GM13976 (cell line): ENCODE measurements at places on chromosomes 2 and 18.

GRCh38 chr2:32291746-32292145, 14.0 kb downstream of the YIPF4 start:
- no peak for DNase-seq

- no peak for DNase-seq
Observed at GRCh38 chr2:238286551-238286950, 1.9 kb downstream of the PER2 start.

DNA sequence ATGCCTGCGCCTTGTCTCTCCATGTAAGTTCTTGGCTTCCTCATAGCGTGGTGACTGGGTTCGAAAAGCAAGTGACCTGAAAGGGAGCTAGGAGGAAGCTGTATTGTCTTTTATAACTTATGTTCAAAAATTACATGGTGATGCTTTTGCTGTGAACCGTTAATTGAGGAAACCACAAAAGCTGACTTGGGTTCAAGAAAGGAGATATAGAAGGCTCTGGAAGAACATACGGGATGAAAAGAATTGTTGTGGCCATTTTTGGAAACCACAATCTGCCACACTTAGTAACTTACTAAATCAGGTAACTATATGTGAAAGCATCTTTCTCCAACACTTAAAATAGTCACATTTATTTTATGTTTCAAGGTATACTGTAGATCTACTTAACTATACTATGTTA, 177.0 kb upstream of the RBMS1 start:
- no peak for DNase-seq

DNA sequence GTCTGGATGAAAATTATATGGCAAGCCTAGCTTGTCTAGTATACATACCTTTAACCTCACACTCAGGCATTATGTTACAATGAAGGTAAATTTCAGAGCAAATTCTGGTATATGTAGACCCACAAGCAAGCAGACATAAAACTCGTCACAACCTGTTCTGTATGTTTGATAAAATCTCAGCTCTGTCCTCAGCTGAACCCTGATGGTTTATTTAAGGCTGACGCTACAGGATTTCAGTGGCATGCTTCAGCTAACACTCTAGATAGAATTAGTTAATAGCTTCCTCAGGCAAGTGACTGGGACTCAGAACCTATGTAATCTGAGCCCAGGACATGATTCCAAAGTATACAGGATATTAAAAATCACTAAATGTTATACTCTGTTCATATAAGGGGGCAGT, 68.2 kb upstream of the MC2R start:
- no peak for DNase-seq

GRCh38 chr2:95240091-95240490, 32.8 kb downstream of the ZNF892 start:
- no peak for DNase-seq

- no peak for DNase-seq
Observed at GRCh38 chr2:232584238-232584637, 33.7 kb downstream of the EIF4E2 start.

GRCh38 chr2:133855526-133855925, 287.3 kb upstream of the NCKAP5 start:
- no peak for DNase-seq

GRCh38 chr2:55152475-55153412, 79.3 kb downstream of the CLHC1 start:
- DNase-seq: no peak

GRCh38 chr2:126850940-126851339, 47.8 kb upstream of the TEX51 start:
- DNase-seq: no peak

DNA sequence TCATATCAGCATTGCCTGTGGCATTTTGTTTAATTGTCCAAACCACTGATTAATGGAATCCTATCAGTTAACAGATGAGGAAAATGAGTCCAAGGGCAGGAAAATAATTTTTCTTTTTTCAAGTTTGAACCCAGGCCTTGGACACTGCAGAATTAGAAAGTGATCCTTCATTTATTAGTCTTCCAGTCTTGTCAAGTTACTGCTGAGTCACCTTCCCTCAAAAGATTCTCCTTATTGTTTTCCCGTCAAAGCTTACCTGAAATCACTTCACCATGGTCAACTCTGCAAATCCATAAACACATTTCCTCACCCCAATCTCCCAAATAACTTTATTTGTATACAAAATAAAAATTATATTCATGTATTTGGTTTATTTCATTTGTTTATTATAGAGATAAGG, 57.9 kb downstream of the WDR75 start:
- DNase-seq: no peak

- peak; percentile 69 for DNase-seq
Observed at GRCh38 chr2:25274868-25275574, 66.7 kb downstream of the DNMT3A start.

DNA sequence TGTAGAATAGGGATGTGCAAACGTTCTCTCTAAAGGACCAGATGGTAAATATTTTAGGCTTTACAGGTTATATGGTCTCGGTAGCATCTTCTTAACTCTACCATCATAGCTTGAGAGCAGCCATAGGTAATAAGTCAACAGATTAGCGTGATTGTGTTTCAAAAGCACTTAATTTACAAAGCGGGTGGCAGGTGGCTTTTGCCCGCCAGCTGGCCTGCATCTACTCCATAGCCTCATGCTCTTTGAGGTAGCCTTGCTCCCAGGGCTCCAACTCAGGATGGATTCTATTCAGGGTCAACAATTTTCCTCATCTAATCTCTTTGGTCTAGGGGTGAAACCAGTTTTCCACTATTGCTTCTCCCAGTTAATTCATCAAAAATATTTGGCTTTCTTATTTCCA, 5.0 kb upstream of the ATP9B start:
- no peak for DNase-seq

GRCh38 chr2:68172990-68173700, 15.5 kb downstream of the PNO1 start:
- DNase-seq: no peak

GRCh38 chr18:6222271-6222670, 192.4 kb downstream of the L3MBTL4 start:
- no peak for DNase-seq

GRCh38 chr2:21500401-21500945, 376.7 kb downstream of the TDRD15 start:
- DNase-seq: no peak

- no peak for DNase-seq
Observed at GRCh38 chr2:42905341-42906110, 113.1 kb upstream of the HAAO start.

DNA sequence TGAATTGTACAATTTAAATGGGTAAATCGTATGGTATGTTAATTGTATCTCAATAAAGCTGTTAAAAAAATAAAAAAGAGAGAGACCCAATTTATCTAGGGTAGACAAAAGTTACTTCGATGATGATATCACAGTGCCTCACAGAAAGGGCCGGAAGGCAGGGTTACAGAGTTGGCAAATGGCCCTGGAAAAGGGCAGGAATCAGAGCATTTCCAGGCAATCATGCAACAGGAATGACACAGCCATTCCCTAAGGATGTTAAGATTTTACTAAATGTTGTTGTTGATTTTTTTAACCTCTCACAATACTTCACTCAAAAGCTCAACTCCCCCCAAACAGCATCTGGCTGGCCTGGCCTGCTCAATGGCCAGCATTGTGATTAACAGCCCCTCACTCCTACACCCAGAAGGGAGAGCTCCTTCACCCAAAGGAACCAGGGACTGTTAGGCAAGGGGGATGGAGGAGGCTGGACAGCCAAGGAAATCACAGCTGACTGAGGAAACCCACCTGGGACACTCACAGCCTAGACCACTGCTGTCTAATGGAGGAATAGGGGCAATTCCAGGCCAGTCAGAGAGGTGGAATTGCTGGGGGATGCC, 7.7 kb upstream of the SP100 start:
- no peak for DNase-seq

DNA sequence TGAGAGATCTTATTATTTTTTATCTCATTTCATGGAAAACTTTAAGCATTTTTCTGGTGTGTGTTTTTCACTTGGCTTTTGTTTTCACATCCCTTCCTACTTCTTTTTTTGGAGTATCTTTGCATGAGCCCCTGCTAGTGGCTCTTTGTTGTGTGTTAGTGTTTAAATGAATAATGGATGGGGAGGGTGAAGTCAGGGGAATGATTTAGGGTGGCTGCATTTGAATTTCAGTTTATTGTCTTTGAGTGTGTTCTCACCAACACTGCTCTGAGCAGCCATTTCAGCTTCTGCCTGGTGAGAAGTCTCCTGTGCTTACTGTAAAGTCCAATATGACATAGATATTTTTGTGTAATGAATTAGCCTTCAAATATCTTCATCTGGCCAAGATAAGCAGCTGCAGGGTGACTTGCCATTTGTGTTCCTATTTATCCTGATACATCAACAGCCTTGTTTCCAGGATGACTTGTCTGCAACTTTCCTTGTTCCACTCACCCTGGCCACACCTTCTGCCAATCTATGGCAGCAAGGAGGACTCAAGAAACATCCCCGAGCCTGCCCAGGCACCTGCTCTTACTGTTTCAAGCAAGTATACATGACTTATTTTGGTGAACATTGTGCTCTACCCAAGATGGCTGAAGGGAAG, 182.6 kb downstream of the PDE11A start:
- DNase-seq: no peak

GRCh38 chr2:110852051-110852450, 119.7 kb downstream of the ACOXL start:
- no peak for DNase-seq

- no peak for DNase-seq
Observed at GRCh38 chr2:177692783-177693269, 300.3 kb downstream of the AGPS start.

DNA sequence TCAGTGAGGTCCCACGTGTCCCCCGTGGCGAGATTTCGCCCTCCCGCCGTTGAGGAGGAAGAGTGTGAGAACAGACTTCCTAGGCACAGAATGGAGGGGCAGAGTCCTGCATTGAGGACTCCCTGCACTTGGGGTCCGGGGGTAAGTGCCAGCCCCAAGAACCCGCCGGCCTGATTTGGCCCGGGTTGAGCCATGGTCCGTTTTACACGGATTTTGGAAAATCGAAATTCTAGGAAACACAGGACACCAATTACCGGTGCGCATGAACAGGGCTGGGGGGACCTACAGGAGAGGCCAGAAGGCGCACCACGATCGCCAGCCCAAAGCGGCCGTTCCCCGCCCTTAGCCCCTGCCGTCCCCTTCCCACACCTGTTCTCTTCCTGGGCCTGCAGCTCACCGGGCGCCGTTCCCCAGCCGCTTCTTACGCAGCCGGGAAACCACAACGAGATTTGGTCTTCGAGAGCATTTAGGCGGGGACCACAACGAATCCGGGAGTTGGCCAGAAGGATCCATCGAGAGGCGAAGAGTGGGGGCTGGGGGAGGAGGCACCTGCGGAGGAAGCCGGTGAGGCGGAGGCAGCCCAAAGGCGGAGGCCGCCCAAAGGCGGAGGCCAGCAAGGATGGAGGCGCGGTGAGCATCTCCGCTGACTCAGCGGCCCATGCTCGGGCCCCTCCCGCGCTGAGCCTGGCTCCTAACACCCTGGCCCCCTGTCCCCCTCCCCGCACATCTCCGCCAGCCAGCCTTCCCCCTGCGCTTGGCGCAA, 464 bp upstream of the TLX2 start:
- no peak for DNase-seq

DNA sequence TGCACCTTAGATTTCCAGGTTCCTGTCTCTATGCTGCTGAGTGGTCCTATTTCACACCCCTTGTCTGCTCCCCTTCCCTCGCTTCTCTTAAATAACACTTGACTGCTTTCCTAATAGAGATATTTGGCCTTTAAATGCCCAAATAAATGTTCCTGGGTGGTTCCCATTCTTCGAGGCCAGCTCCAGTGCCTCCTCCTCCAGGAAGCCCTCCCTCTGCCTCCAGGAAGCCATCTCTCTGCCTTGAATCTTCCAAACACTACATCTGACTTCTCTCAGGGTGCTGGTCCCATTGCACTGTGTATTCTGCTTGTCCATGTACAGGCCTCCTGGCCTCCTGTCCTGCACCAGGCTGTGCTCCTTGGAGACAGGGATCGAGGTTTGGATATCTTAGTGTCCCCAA, 14.2 kb downstream of the EHD3 start:
- DNase-seq: no peak

GRCh38 chr2:55048508-55049042, 1.7 kb downstream of the RTN4 start:
- no peak for DNase-seq
